ENCODE measurements at places on chromosomes 1 and 21.

DNA sequence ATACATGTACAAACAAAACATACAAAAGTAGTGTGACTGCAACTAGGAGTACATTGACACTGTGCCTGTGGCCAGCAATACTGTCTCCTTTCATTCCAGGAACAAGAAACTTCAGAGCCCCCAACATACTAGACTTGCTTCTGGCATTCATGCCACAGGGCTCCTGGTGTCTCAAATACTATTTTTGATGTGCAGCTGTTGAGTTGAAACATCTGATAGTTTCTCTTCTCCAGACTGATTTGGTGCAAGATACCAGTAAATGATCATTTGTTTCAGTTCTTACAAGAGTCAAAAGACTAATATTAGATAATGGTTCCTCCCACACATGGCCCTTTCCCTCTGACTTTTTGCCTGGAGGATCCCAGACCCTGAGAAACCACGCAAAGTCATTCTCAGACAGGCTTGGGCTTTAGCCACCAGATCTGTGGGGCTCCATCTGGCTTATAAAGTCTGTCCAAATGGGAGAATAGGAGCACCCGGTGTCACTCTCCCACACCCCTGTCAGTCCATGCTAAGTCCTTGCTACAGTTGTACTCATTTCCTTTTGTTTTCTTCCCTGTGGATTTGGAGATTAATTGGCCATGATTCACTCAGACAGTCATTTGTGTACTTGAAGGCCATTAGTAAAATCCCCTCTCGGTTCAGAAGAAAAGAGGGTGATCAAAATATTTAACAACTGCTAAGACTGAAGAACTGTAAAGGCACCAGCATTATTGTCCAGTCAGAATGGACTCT is 163.5 kb upstream of the RUNX1 start:
- DNase-seq: no peak

DNA sequence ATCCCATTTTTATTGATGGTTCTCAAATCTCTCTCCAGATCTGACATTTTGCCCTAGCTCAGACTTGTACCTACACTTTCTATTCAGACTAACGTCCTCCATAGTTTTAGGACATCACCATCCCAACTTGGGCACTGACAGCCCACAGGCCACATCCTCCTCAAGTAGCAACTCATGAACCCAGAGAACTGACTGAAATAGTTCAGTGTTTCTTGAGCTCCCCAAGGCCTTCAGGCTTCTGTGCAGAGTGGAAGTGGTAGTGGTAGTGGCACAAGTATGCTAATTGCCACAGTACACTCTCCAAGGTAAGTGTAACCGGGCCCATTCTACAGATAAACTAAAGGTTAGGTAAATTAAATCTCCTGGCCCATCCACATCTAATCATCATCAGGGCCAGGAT is 112.6 kb downstream of the SLC45A1 start:
- DNase-seq: no peak

GRCh38 chr1:25922971-25923552 is 16.8 kb upstream of the STMN1 start:
- DNase-seq: no peak

DNA sequence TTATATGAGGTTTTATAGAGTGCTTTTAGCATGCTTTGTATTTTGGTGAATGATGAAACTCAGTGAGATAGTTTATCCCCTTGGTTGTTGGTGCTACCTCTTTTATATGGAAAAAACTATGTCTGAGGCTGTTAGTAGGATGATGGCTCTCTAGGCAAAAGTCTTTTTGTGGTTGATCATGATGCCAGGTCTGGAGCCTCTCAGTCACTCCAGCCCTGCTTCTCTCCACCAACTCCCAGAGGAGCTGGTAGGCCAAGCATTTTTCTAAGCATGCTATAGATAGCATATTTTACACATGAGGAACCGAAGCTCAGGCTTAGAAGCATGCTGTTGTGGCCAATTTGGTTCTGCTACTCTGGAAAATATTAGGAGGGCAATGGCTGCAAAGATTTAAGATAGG is 82.2 kb downstream of the FMN2 start:
- DNase-seq: no peak

GRCh38 chr1:24349891-24350290 is 30.7 kb downstream of the GRHL3 start:
- no peak for DNase-seq

- no peak for DNase-seq
Observed at GRCh38 chr1:98323906-98324358, 337.6 kb upstream of the SNX7 start.

DNA sequence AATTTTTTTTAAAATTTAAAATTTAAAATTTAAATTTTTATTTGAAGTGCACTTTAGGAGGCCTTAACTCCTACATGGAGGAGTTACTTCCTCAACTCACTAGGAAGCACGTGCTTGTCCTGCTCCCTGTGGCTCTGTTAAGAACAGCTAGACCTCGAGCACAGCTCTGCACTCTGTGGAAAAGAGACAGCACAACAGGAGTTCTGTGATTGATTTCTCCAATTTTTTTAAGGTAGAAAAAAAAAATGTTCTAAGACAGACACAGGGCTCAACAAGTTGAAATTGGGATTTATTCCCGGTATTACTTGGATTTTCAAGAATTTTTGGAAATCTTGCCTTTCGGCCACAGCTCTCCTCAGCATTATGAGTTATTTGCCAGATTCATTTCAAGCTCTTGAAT is 356.6 kb upstream of the LYPLAL1 start:
- DNase-seq: no peak

GRCh38 chr1:29709704-29710280 is 473.5 kb downstream of the PTPRU start:
- no peak for DNase-seq

DNA sequence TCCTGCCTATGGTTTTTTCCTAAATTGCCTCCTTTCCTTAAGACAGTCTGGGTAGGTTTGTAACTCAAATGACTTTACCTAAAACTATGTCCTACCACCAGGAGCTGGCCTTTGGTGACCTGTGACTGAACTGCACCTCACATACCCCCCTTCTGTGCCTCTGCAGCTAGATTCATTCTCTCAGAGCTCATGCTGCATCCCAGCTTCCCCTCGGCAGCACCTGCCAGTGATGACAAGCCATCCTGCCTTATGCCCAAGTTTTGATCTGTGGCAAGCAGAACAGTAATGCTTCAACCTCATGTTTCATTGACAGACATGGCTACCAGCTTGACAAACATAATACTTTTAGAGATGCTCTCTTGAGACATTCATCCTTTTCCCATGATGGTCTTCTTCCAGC is 141.9 kb downstream of the TSEN15 start:
- DNase-seq: no peak

DNA sequence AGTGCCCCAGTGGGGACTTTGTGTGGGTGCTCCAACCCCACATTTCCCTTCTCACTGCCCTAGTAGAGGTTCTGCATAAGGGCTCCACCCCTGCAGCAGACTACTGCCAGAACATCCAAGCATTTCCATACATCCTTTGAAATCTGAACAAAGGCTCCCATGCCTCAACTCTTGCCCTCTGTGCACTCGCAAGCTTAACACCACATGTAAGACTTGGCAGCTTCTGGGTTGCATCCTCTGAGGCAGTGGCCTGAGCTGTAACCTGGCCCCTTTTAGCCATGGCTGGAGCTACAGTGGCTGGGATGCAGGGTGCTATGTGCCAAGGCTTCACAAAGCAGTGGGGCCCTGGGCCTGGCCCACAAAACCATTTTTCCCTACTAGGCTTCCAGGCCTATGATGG is 128.9 kb downstream of the TYW3 start:
- no peak for DNase-seq

GRCh38 chr21:45486443-45487160 is 55.6 kb downstream of the SLC19A1 start:
- no peak for DNase-seq

DNA sequence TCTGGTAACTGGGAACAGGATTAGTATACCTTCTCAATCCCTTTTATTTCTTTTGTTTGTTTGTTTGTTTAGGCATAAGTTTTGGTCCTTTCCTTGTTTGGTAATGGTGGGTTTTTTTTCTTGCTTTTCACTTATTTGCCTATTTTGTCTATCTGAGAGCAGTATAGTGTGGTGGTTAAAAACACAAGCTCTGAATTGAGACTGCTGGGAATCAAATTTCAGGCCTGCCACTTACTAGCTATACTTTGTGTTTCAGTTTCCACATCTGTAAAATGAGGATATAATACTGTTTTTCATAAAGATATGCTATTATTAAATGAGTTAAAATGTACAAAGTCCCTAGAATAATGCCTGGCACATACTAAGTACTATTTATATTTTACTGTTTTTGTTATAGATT is 81.6 kb upstream of the IVNS1ABP start:
- DNase-seq: no peak

DNA sequence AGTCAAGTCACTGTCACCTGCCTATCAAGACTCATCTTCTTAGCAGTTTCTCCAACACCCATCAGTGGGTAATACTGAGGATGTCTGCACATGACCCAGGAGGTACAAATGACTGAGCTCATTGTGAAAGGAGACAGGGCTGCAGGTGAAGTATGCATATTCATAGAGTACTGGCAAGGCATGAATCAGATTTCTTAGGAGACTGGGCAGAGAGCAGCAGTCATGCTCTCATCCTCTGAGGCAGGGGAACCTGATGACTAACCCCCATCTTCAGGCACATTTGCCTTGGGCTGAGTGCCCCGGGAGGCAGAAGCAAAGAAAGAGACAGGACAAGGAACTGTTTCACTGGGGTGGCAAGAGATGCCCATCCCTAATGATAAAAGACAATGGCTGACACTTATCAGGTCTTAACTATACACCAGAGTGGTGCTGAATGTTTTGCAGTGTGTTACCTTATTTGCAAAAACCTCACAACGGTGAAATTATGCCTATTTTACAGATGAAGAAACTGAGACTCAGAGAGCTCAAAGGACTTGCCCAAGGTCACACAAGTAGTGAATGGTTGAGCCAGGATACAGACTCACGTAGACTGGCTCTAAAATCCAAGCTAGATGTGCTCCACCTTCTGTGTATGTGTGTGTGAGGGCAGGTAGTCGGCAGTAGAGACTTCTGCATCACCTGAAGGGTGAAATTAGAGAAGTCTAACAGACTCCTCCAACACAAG is 9.2 kb upstream of the GRHL3 start:
- no peak for DNase-seq

DNA sequence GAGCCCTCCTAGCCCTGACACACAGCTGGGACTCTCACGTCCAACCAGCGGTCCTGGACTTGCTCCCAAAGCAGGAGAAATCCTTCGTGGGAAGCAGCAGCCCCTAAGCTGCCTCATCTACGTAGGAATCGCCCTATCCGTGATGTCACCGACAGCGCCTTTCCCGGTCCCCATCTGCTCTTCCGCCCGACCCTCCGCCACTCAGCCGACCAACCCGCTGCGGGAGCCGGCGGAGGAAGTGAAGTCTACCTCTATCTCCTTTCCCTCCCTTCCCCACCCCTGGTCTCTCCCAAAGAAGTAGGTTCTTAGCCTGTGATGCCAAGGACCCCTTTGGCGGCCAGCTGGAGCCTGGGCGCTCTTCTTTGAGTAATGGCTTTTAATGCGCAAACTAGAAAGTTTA is 272.1 kb downstream of the FAM72C start:
- DNase-seq: no peak

DNA sequence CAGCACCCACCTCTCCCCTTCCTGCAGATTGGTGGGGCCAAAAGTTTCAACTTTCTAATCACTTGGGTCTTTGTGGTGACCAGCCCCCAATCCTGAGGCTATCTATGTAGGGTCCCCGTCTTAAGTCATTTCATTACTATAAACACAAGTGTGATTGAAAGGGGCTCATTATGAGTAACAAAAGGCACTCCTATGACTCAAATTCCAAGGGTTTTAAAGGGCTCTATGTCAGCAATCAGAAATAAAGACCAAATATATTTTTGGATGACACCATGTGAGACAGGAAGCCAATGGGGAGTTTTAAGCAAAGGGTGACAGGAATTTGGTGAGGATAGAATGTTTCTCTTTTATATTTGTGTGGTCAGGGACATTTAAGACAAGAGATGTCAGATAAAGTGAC is 6.2 kb downstream of the ERO1B start:
- DNase-seq: no peak

DNA sequence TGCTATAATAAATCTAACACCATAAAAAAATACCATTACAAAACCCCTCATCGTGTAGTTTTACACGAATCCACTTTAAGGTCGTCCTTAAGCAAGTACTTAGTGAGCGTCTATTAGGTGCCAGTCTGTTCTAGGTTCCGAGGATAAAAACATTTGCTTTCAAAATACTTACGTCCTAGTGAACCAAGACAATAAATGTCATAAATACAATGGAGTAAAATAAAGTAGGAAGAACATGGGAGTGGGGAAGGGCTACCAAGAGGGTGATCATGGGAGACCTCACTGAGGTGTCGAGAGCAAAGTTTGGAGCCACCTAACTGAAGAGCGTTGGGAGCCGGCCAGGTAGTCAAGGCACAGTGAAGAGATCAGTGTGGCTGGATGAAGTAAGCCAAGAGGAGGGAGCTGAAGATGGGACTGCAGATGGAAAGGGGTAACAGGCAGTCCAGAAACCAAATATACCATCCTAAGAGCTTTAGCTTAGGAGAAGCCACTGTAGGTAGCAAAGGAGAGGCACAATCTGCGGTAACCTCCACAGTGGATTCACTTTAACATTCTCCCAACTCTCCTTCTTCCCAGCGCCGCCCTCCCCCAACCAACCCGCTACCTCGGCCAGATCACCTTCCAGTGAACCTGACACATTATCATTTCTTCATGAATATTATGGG is 684 bp downstream of the LTN1 start:
- DNase-seq: no peak

DNA sequence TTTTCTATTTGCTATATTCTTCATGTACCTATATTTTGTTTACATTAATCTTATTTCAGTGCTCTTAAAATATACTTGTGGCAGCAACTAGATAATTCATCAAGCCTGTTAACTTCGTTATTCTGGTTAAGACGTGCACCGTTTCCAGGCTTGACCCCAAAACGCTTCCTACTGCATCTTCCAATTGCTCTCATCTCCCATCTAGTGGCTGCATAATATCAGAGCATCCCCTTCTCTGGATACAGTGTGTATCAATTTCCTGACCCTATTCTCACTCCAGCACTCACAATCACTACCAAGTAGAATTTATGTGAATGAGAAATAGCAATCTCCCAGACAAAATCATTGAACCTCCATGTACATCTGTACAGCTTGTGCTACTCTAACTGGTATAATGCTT is 1280.3 kb upstream of the B3GALT2 start:
- DNase-seq: no peak

- no peak for DNase-seq
Observed at GRCh38 chr1:94989911-94990473, 63.1 kb upstream of the CNN3 start.

GRCh38 chr1:205324781-205325180 is 3.2 kb upstream of the NUAK2 start:
- DNase-seq: no peak

GRCh38 chr1:214202992-214203391 is 78.0 kb upstream of the SMYD2 start:
- DNase-seq: no peak

GRCh38 chr1:224193319-224193966 is 10.4 kb downstream of the DEGS1 start:
- no peak for DNase-seq

DNA sequence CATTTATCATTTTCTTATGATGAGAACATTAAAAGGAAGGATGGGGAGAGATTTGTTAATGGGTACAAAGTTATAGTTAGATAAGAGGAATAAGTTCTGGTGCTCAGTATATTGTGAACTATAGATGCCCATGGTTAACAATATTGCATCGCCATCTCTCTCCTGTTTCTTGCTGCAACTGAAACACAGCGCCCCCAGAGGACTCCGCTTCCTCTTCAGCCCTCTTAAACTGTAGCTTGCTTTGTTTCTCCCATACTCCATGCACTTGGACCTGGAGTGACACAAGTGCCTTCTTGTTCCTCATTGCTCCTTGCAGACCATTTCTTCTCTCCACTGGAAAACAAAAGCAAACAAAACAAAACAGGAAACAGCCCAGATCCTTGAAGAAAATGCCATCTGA is 70.1 kb upstream of the NTPCR start:
- DNase-seq: no peak

- DNase-seq: no peak
Observed at GRCh38 chr1:109777980-109778625, 14.4 kb upstream of the EPS8L3 start.

Measured in activated CD8-positive, alpha-beta memory T cell treated with anti-CD3 and anti-CD28 coated beads for 1 hour (primary cell).